Thoracic aorta (tissue), 2 donors: ENCODE measurements at places on chromosomes 13 and 19. TPM values are rescaled to one million over a fixed set of nuclear protein-coding genes. Genes with fewer than 3 reads are reported as not detected.

Gene SYNGR4
- total RNA-seq: not detected

Gene GRIN2D
- total RNA-seq: not detected

Gene IFNL1
- not detected for total RNA-seq

Gene APOC1
- 12.3 TPM for total RNA-seq

Gene KCNRG
- total RNA-seq: 2.0 TPM

Gene SERPINE3
- 0.68 TPM for total RNA-seq

Gene CRX
- total RNA-seq: not detected

- DNase-seq: no peak
Observed at GRCh38 chr13:96426167-96426566, 336.3 kb downstream of the HS6ST3 start.

GRCh38 chr13:97027162-97027554, 32.9 kb upstream of the OXGR1 start:
- no peak for DNase-seq

- DNase-seq: no peak
Observed at GRCh38 chr13:23516702-23517101, 53.5 kb upstream of the TNFRSF19 start.

DNA sequence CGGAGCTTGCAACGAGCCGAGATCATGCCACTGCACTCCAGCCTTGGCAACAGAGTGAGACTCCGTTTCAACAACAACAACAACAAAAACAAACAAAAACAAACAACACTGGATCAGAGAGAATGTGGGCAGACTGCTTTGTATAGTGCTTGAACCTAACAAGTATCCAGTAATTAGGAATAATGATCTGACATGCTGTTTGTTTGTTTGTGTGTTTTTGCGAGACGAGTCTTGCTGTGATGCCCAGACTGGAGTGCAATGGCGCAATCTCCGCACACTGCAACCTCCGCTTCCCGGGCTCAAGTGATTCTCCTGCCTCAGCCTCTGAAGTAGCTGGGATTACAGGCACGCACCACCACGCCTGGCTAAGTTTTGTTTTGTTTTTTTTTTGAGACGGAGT, 14.0 kb downstream of the SAE1 start:
- no peak for DNase-seq

DNA sequence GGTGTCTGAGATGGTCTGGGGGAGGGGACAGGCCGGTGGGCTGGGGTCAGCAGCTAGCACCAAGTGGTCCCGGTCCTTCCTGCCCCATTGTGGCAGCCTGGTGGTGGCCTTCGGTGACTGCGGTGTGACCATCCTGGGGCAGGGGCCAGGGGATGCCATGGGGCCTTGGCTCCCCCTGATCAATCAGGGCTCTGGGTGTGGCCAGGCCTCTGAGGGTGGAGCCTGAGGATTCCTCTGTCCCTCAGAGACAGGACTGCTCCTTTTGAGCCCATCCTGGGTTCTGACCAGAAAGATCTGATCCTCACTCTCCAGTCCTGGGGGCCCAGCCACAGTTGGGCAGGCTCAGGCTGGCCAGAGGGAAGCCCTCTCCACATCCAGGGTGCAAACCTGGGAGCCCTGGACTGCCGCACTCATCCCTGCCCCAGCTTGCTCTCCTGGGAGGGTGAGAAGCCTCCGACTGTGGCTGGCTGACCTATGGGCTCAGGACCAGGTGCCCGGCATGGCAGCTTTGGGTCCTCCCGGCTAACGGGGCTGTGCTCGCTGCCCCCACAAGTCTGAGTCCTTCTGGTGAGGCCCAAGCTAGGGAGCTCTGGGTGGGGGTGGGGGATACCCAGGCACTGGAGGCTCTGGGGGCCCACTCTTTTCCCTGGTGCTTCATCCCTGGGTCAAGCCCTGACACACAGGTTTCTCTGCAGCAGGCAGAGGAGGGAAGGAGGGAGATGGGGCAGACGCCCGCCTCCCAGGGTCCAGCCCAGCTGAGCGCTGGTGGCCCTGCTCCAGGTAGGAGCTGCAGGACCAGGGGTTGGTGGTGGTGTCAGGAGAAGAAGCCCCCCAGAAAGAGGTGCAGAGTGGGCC, 59.5 kb downstream of the IER2 start:
- no peak for DNase-seq

- DNase-seq: no peak
Observed at GRCh38 chr19:275958-276646, 15.1 kb downstream of the PLPP2 start.

GRCh38 chr19:13557756-13558398, 51.6 kb upstream of the CACNA1A start:
- DNase-seq: no peak

- DNase-seq: peak; percentile 62
Observed at GRCh38 chr19:1438035-1438932, at the start of gene RPS15. RPS15 (plus strand) TSS chr19:1438396; CDS start chr19:1438426, 30 bp downstream.

- DNase-seq: no peak
Observed at GRCh38 chr13:50353651-50354415, 338.6 kb downstream of the KCNRG start.

DNA sequence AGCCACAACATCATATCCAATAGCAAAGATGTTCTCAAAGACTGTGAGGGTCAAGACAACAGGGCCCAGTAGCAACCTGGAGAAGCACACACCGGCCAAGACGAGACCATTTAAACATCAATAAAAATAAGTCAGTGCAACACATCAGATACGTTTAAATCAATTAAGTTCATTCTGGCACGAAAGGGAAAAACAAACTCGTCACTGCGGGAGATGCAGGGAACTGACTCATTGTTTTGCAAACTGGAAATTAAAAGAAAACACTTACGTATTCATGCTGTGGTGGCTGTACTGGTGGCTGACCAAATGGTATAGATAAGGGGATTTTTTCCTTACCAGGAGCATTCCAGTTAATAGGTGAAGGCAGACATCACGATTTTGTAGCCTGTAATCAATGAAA, 26.3 kb upstream of the SLC15A1 start:
- DNase-seq: no peak

DNA sequence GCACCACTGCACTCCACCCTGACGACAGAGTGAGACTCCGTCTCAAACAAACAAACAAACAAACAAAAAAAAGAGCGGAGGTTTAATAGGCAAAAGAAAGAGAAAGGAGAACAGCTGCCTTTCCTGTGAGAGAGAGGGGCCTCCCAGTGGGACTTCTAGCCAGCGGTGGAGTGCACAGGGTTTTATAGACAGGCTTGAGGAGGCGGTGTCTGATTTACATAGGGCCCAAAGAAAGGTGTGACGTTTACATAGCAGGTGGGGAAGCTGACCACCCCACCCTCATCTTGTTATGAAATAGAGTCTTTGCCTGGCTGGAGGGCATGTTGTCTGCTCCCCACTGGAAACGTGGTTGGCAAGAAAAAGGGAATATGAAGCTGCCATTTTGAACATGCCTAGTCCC, 106.0 kb upstream of the CSNK1A1L start:
- DNase-seq: no peak

DNA sequence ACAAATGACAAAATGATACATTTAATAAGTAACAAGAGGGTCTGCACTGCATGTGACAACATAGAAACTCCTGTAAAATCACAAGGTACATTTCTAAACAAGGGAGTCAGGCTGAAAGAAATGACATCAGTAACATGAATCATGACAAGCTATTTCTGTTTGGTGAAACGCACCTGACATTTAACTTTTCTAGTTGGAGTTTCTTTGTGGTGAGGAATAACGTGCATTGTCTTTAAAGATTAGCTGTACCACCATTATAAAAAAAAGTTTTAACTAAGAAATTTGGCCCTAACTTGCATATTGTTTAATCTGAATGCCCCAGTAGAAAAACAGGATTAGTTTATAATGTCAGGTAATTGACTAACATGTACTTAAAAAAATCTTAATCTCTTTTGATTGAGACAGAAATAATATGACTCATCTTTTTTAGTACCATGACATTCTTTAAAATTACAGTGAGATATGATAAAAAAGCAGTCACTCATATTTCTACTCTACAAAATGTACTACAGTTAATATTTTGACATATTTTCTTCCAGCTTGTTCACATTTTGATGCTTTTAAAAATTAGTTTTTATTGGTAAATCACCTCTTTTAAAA, 418.2 kb downstream of the KLF12 start:
- no peak for DNase-seq

- no peak for DNase-seq
Observed at GRCh38 chr13:36341718-36342117, 4.5 kb downstream of the SPART start.

DNA sequence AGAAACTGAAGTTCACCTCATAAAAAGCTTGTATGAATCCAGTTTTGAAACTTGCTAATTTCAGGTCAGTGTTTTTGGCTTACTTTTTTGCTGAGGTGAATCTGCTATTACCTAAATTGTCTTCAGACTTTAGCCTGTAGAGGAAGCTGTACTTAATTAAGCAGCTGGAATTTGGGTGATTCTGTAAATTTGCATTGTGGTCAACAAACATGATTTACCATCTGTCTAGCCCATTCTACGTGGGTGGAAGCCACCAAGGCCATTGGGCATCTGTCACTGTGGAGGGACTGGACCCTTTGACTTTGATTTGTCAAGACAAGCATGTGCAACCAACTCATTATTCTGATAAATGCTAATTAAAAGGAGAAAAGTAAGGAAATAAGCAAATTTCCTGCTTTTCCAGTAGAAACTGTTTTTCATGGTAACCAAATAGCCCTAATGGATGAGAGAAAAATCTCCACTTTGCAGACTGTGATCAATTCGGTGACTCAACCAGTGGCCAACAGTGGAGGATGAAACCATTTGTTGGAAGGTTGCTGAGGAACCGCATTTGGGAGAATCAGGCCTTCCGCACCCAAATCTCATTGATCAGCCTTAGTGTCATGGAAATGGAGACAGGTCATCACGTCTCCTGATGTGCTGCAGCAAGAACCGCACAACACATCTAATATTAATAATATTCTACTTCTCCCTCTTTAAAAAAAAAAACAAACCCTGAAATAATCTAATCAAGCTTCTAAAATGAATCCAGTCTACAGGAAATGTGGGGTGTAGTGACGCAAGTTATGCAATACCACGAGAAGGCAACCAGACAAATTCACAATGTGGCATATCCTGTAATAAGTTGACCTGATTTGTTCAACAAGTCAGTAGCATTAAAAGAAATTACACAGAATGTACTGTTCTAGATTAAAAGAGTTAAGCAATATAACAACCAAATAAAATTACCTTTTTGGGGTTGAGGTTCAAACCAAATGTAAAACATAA, 54.3 kb downstream of the GARRE1 start:
- no peak for DNase-seq

DNA sequence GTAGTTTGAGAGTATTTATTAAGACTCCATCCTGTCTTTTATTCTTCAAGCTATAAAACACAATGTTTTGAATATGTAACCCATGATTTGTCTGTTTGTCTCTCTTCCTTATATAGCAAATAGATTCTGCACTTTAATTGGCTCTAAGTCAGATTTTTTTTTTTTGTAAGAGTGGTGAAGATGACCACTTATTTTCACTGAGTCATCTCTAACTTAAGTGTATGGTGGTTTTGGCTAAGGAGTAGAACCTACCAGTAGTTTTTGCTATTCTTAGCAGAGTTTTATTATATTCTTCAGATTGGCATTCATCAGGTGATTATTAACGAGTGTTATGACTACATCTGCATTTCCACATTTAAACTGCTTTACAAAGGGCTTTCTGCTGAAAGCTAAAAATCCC, 194.7 kb downstream of the LMO7 start:
- no peak for DNase-seq

DNA sequence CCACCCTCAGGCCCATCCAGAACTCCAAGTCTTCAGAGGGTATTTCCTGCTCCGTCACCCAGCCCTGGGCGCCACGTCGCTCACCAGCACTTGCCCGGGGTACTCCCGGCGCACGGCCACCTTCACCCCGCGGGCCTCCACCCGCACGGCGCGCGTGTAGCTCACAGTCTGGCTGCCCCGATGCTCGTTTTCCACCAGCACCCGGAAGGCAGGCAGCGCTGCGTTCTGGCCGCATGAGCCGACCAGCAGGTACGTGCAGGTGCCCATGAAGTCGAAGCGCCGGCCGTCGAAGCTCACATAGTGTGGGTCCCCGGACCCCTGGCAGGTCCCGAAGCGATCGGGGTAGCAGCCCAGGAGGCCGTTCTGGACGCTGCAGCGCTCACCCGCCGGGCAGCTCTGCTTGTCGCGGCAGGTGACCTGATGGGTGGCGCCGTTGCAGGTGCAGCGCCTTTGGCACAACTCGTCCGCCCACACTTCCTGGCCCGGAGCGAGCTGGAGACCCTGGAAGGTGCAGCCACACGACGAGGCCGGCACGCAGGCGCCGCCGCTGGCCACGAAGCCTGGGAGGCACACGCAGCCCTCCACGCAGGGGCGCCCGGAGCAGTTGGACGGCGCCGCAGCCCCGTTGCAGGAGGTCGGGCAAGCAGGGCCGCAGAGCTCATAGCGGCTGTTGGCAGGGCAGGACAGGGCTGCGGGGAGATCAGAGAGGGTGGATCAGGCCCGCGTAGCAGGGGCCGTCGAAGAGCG, 19.2 kb downstream of the FCGBP start:
- DNase-seq: no peak

GRCh38 chr19:16628984-16629691, 1.1 kb upstream of the MED26 start:
- DNase-seq: no peak

DNA sequence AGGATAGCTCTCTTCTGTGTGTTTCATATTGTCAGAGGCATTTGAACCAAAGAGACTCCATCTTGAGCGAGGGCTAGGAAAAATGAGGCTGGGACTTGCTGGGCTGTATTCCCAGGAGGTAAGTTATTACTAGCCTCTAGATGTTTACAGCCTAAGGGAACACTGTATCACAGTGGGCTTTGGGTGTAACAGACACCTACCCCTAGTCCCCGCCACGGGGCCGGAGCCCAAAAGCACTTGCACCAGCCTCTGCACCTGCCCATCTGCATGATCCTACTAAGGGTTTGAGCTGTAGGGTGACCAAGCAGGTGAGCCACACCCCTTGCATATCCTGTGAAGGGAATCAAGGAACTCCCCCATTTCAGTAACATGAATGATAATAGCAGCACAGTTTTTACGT, 1972.2 kb downstream of the OLFM4 start:
- DNase-seq: no peak

DNA sequence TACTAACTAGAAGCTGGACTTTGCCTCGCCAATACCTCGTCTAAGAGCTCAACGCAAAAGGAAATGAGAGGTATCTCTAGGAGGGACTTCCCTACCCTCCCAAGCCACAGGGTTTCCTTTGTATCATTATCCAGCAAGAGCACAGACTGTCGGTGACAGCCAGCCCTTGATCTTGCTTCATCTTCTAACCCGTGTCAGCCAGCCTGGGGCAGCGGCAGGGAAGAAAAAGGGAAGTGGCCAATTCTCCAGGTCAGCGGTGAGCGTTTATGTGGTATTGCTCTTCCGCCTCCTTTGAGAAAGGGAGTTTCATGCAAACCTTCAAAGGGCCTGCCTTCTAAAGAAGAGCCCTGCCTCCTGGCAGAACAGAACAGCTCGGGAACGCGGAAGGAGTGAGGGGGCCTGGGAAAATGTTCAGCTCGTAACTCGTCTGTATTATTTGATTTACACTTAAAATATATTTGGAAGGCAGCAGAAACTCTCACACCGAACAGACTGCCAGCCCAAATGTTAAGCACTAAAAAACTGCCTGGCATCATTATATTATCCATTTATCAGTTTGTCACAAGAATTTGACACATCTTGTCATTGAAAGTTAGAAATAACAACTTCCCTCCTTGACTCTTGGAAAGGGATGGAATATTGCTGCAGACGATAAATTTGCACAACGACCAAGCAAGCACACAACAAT, 41.8 kb downstream of the EFNB2 start:
- DNase-seq: no peak
